ENCODE measurements at places on chromosomes 3 and 15. TPM values are rescaled to one million over a fixed set of nuclear protein-coding genes. Genes with fewer than 3 reads are reported as not detected.

DNA sequence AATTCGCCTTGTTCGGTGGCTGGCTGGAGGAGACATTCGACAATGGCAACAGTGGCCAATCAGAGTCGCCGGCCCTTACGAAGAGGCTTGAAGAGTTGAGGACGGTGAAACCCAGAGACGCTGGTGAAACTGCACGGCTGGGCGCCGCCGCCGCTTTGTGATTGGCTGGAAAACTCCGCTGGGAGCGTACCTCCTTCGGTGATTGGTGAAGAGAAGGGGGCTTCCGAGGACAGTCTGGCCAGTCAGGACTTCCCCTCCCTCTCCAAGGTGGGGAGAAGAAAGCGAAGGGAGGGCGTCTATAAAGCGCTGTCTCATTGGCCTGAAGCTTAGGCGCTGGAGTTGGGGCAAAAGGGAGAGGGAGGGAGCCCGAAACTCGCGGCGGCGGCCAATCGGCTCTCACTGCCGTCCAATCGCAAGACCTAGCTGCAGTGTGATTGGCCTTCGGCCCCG is 554 bp upstream of the GSK3B start:
- DNase-seq, result peak; percentile 100

DNA sequence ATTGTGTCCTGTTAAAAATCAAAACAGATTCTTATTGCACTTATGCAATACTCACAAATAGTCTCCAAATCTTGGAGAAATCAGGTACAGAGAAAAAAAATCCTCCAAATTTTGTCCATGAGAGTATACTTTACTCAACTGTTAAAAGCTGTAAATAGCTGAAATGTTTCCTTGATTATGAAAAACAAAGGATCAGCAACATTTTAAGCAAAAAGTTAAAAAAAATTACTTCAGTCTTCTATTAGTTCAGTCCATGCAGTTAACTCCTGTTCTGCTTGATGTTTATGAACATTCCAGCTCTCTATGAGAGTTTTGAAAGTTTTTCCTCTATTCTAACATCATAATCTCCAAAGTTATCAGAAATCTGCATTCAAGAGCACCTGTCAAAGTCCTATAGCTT is 22.8 kb upstream of the ZNF80 start:
- DNase-seq, result no peak

DNA sequence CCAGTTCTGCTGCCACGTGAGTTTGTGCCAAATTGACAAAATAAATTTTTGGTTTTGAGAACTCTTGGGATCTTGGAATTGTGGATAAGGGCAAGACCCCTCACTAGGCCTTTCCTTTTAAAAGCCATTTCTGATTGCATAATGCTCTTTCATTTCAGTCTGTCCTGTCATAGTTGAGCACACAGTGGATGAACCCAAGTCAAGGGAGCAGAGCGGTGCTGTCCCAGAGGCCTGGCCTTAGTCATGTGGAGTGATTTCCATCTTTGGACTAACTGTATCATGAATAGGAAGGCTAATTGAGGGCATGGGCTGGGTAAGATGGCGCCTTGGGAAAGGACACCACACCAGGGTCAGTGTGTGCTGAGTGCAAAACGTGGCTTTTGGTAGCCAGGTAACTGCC is 304.0 kb downstream of the UACA start:
- no peak for DNase-seq

GRCh38 chr3:17133632-17134545 is 249.1 kb downstream of the PLCL2 start:
- DNase-seq, result no peak

DNA sequence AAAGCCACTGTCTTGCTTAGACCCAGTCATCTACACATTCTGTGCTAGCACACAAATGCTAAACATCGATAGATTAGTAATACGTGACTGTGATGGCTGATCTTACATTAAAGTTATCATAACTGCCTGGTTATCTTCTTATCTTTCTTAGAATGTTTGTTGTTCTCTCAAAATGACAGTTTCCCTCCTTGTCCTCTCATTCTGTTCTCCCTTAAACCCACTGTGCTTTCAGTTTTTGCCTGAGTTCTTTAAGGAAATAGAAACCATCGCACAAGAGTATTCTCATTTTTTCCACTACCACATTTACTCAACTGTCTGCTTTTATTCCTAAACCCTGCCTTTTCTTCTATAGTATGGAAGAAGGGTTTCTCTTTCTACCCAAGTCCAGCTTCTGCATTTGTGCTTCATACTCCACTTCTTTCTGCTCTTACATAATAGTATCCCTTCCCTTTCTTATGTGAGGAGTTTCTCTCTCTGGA is 17.1 kb downstream of the STX19 start:
- DNase-seq, result no peak

GRCh38 chr15:79467865-79468586 is 35.9 kb downstream of the MINAR1 start:
- DNase-seq, result no peak

DNA sequence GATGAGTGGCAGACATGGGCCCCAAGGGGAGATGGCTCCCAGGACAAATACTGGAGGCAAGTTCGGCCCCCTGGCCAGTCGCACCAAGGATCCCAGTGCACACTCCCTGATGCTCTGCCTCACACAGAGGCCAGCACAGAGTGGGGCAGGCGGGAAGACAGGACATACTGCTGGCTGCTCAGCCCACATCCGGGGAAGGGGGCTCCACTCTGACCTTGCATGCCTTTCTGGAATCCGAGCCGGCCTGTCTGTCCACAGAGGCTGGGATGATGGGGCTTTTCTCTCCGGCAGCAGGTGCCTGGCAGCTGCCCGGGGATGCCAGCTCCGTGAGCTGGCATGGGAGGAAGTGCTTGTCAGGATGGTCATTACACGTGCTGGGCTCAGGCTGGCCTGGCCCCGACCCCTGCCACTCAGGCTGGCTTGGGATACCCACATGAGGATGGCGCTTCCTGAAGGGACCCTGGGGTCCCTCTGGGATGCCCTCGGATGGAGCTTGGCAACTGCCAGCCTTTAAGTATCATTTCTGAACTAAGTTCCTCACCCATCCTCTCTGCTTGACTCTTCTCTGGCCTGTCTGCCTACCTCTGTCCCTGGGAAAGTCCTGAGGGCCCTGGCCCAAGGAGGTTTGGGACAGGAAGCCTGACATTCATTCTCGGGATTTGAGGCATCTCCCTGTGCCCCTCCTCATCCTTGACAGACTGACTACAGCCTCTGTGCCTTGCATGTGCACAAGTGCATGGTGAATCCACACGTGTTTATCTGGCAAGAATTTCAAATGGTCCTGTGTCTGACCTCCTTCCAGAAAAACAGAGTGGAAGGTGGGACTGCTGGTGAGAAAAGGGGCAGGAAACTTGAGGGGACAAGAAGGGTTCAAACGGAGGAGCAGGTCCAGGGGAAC is 46.5 kb downstream of the EXOG start:
- DNase-seq, result no peak

- no peak for DNase-seq
These were observed 45.3 kb downstream of the ALDH1L1 start for GRCh38 chr3:126135071-126135405.

GRCh38 chr15:69094124-69094921 is 66.1 kb upstream of the GLCE start:
- DNase-seq, result no peak

- DNase-seq, result no peak
These were observed 128.5 kb upstream of the GAP43 start for GRCh38 chr3:115494826-115495225.

- DNase-seq, result no peak
These were observed 31.7 kb downstream of the ADPGK start for GRCh38 chr15:72751751-72752455.

The GAP43 gene
- not detected for total RNA-seq

The HTD2 gene
- 10.5 TPM for total RNA-seq

The CPLX3 gene
- total RNA-seq, result not detected

The CRYBG3 gene
- 12.3 TPM for total RNA-seq

The ATP13A4 gene
- total RNA-seq, result 3.0 TPM

The SGO1 gene
- 0.55 TPM for total RNA-seq

The FAM162A gene
- 32.8 TPM for total RNA-seq

Measured in CD4-positive, alpha-beta memory T cell (primary cell).